ENCODE measurements at places on chromosomes 2 and 18.

- DNase-seq, result peak; percentile 14
Measured at GRCh38 chr2:55901941-55902340, 21.6 kb downstream of the EFEMP1 start.

- DNase-seq, result no peak
Measured at GRCh38 chr2:159002462-159003111, 34.1 kb downstream of the TANC1 start.

DNA sequence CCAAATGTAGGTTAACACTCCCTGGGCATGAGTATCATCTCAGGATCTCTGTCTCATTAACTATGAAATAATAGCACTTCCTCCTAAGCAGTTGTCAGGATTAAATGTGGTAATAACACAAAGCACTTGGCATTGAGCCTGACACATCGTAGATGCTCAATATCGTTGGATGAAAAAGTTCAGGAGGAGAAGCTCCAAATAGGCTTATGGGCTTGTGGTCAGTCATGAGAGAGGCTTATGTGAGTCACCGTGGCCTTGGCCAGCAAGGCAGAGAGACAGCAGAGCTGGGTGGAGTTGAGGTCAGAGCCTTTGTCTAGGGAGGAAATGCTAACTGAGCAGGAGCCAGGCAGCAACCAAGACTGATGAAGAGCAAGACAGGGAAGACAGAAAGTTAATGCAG lies 68.3 kb upstream of the PPM1B start:
- peak; percentile 99 for DNase-seq

DNA sequence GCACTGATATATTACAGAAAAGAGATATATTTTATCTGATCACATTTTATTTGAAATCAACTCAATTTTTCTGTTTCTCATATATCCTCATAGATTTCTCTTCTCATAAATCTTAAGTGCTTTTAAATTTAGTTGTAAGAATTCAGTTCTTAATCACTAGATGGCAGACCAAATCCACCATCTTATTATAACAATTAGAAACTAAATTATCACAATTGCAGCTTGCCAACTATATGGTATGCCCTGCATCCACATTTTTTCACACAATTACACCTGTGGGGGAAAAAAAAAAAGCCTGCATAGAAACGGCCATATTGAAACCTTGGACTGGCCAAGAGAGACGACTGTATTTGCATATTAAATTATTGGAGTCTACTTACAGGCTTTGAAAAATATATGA lies 64.4 kb downstream of the COL5A2 start:
- peak; percentile 56 for DNase-seq

- DNase-seq, result peak; percentile 72
Measured at GRCh38 chr2:105865222-105865913, 120.7 kb downstream of the NCK2 start.

GRCh38 chr2:232480201-232481190 lies 7.1 kb downstream of the ECEL1 start:
- DNase-seq, result no peak

DNA sequence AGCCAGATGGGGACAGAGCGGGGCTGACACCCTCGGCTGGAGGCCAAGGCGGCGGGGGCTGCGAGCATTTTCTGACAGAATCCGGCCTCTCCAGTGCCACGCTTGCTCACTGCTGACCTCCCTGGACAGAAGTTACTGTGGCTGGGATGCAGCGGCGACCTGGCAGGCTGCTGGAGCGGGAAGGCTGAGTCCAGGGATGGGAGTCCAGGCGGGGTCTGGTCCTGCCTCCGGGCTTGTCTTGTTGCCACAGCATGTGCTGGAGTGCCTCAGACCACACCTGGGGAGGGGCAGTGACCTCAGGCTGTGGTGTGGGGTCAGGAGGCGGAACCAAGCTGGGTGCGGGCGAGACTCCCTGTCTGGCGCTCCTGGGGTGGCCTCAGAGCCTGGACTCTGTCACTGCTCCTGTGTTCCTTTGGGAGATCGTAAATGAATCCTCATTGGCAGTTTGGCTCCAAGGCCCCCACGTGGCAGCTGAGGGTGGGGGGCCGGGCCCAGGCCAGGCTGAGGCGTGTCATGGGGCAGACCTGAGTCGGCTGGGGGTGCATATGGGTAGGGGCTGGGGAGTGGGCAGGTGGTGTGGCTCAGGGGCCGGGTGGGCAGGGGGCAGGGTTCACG lies 5.5 kb downstream of the BOK start:
- DNase-seq, result no peak

DNA sequence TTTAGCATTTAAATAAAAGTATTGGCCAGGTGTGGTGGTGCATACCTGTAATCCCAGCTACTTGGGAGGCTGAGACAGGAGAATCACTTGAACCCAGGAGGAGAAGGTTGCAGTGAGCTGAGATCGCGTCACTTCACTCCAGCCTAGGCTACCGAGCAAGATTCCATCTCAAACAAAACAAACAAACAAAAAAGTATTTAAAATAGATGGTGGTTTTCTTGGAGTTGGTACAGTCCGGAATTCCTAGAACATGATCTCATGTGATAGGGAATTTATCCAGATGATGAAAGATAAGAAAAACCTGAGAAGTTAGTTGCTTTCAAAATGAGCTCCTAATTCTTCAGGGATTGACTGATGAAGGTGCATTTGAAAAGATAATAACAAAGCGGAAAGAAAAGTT lies 62.0 kb downstream of the BIRC6 start:
- peak; percentile 21 for DNase-seq
